Ovary (tissue), 10 donors: ENCODE measurements at places on chromosomes 13 and 19. TPM values are rescaled to one million over a fixed set of nuclear protein-coding genes. Genes with fewer than 3 reads are reported as not detected.

- no peak for DNase-seq
- no peaks in the 10 kb centered on the region for H3K27me3 ChIP-seq
- no peak overlapping the region for H3K4me3 ChIP-seq
- no peaks in the 10 kb centered on the region for H3K4me1 ChIP-seq
- no peaks in the 10 kb centered on the region for H3K36me3 ChIP-seq
Observed at GRCh38 chr13:50213526-50213925, 198.3 kb downstream of the KCNRG start.

GRCh38 chr13:102141625-102142472 is 260.0 kb downstream of the FGF14 start:
- no peaks in the 10 kb centered on the region for H3K27me3 ChIP-seq
- H3K36me3 ChIP-seq: no peaks in the 10 kb centered on the region
- no peak for DNase-seq
- no peaks in the 10 kb centered on the region for H3K4me1 ChIP-seq
- H3K4me3 ChIP-seq: no peak overlapping the region

GRCh38 chr13:80509264-80509663 is 168.3 kb upstream of the SPRY2 start:
- DNase-seq: no peak
- H3K4me3 ChIP-seq: no peak overlapping the region
- no peaks in the 10 kb centered on the region for H3K27me3 ChIP-seq
- no peaks in the 10 kb centered on the region for H3K4me1 ChIP-seq

- H3K4me3 ChIP-seq: no peak overlapping the region
- no peak overlapping the region for H3K27ac ChIP-seq
- H3K4me1 ChIP-seq: no peaks in the 10 kb centered on the region
- DNase-seq: no peak
- no peaks in the 10 kb centered on the region for H3K36me3 ChIP-seq
- no peaks in the 10 kb centered on the region for H3K27me3 ChIP-seq
Observed at GRCh38 chr13:46320821-46321220, 66.2 kb downstream of the RUBCNL start.

DNA sequence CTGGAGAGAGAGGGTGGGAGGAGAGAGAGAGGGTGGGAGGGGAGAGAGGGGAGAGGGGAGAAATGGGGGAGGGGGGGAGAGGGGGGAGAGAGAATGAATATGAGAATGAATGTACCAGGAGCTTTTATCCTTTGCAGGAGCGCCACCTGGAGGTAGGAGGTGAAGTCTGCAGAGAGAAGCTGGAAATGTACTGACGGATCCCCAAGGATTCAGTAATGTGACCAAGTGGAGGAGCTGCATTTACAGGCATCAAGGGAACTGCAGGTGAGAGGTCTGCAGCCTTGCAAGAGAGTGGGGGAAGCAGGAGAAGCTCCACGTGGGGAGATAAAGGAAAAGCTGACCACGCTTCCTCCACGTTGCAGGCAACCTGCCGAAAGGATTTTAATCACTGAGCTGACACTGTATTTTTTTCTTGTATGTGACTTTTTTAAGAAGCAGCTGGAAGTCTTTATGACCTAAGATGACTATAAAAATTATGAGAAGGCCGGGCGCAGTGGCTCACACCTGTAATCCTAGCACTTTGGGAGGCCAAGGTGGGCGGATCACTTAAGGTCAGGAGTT is 33.7 kb downstream of the VSTM1 start:
- H3K4me3 ChIP-seq: no peak overlapping the region
- no peaks in the 10 kb centered on the region for H3K4me1 ChIP-seq
- peak; percentile 28 for DNase-seq
- no peak overlapping the region for H3K27ac ChIP-seq
- H3K36me3 ChIP-seq: no peaks in the 10 kb centered on the region

DNA sequence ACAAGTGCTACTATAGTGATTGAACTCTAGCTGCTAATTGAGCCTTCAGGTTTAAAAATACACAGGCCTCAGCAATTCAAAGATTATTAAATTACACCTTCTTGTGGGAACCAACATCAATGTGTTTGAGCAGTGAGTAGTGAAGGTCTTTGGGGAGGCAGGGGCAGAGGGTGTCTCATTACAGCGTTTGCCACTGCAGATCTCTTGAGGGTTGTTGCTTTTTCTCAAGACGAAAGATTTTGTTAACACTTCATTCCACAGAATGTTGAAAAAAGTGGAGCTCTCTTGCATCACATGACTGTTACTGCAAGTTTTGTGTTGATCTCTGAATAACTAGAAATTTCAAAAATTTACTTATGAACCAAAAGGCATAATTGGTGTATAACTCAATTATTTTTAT is 253.6 kb downstream of the ATP8A2 start:
- H3K27ac ChIP-seq: no peak overlapping the region
- no peaks in the 10 kb centered on the region for H3K27me3 ChIP-seq
- no peak for DNase-seq
- no peaks in the 10 kb centered on the region for H3K36me3 ChIP-seq
- no peaks in the 10 kb centered on the region for H3K4me1 ChIP-seq

DNA sequence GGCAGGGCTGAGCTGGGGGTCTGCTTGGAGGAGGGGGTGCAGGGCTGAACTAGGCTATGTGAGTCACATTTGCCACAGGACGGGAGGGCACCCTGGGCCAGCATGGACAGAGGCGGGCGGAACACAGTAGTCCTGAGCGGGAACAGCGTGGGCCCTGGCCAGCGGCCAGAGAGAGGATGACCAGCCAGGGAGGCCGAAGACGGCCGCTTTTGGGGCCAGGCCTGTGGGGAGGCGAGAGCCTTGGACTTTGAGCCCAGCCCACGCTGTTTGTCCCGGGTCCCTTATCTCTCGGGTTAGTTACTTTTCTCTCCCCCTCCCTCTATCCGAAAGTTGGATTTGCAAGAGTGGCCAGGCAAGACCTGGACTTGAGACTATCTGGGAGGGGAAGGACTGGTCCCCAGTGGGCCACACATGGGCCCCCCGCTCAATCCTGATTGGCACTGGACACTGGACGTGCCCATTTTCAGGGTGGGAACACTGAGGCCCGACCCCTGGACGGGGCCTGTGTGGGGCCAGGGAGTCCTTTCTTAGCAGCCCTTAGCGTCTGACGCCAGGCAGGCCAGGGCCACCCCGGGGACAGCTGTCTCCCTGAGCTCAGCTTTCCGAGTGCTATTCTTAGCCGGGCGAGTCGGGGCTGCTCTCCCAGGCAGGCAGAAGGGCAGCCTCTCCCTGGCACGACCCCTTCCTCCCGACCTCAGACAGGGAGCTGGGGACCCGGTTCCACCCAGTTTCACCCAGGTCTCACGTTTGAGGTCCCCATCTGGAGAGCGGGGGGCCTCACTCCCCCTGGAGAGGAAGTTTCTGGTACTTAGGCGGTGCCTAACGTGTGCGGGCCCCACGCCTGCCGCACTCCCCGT is 833 bp downstream of the GAMT start:
- H3K4me1 ChIP-seq: peaks cover 16% of the 10 kb centered on the region
- no peaks in the 10 kb centered on the region for H3K36me3 ChIP-seq
- no peaks in the 10 kb centered on the region for H3K27me3 ChIP-seq
- DNase-seq: peak; percentile 84
- peak overlapping the region; percentile 50 for H3K4me3 ChIP-seq

- no peak overlapping the region for H3K4me3 ChIP-seq
- H3K27me3 ChIP-seq: no peaks in the 10 kb centered on the region
- H3K36me3 ChIP-seq: no peaks in the 10 kb centered on the region
- no peak for DNase-seq
- H3K27ac ChIP-seq: no peak overlapping the region
Observed at GRCh38 chr13:25770601-25771000, 281.2 kb downstream of the SHISA2 start.

DNA sequence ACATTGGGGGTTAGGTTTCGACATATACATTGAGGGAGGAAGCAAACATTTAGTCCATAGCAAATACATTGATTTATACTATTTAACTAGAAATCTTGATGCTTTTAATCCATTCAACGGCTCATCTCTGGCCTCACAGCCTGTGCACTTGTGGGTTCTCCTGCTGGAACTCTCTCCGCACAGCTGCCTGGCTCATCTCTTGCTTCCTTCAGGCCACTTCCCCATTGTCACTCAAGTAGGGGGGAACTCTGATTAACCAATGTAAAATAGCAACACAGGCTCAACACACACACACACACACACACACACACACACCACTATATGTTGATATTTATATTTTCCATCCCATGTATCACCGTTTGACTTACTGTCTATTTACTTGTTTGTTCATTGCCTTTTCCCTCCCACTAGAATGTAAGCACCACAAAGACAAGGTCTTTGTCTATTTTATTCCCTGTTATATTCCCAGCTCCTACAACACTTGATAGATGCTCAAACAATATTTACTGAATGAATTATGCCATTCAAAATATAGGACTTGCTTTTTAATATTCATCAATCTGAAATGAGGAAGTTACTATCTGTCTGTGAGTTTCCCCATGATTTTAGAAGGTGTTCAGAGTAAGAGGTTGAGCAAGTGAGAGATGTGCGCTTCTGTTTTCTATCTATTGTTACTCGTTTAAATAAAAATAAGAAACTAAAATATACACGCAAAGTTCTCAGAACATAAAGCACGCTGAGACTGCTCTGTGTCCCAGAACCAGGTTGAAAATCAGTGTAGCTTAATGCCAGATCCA is 29.8 kb upstream of the PABPC3 start:
- no peak overlapping the region for H3K4me3 ChIP-seq
- no peak for DNase-seq
- no peaks in the 10 kb centered on the region for H3K4me1 ChIP-seq
- H3K36me3 ChIP-seq: no peaks in the 10 kb centered on the region
- no peak overlapping the region for H3K27ac ChIP-seq
- H3K27me3 ChIP-seq: no peaks in the 10 kb centered on the region

- H3K27me3 ChIP-seq: no peaks in the 10 kb centered on the region
- H3K4me3 ChIP-seq: no peak overlapping the region
- no peak overlapping the region for H3K27ac ChIP-seq
Observed at GRCh38 chr19:57816652-57817051, 1.9 kb upstream of the ZNF552 start.

GRCh38 chr19:41706741-41707501 is 1.5 kb upstream of the CEACAM5 start:
- no peak overlapping the region for H3K4me3 ChIP-seq
- DNase-seq: no peak
- no peaks in the 10 kb centered on the region for H3K4me1 ChIP-seq
- H3K27ac ChIP-seq: no peak overlapping the region

GRCh38 chr19:28606269-28607032 is 606.5 kb downstream of the UQCRFS1 start:
- no peak overlapping the region for H3K27ac ChIP-seq
- H3K4me3 ChIP-seq: no peak overlapping the region

DNA sequence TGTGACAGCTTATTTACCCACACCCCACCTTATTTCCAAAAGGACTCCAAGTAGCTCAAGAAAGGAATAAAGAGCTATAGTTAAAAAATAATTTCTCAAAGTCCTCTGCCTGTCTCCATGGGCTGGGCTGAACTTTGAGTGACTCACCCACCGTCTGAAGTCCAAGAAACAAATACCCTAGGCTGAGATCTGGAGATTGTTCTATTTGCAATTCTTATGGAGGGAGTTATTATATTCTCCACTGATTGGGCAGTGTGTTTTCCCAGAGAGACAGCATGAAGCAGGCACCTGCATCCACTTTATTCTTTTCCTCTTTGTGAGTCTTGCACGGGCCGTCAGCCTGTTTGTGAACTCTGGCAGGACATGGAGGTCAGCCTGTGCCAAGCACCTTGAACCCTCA is 63.2 kb downstream of the SHISA2 start:
- no peak overlapping the region for H3K27ac ChIP-seq
- no peaks in the 10 kb centered on the region for H3K27me3 ChIP-seq
- H3K4me1 ChIP-seq: no peaks in the 10 kb centered on the region
- DNase-seq: no peak

- no peaks in the 10 kb centered on the region for H3K27me3 ChIP-seq
- DNase-seq: no peak
- H3K4me3 ChIP-seq: no peak overlapping the region
- no peak overlapping the region for H3K27ac ChIP-seq
- H3K36me3 ChIP-seq: no peaks in the 10 kb centered on the region
Observed at GRCh38 chr19:31154021-31154420, 195.2 kb downstream of the TSHZ3 start.

DNA sequence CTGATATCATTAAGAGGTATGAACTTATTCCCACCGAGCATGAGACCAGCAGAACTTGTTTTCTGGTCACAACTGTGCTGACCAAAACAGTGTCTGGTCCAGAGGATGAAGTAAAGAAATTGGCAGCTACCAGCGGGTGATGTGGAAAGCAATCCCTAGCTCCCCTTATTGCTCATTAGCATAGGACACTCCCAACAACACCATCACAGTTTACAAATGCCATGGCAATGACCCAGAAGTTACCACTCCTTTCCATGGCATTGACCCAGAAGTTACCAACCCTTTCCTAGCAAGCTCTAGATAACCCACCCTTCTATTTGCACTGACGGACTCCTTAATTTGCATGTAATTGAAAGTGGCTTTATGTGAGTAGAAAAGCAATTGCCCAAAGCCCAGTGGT is 1856.1 kb downstream of the OLFM4 start:
- no peaks in the 10 kb centered on the region for H3K36me3 ChIP-seq
- H3K4me1 ChIP-seq: no peaks in the 10 kb centered on the region
- H3K27ac ChIP-seq: no peak overlapping the region
- DNase-seq: no peak

- no peaks in the 10 kb centered on the region for H3K27me3 ChIP-seq
- no peaks in the 10 kb centered on the region for H3K4me1 ChIP-seq
- no peak overlapping the region for H3K27ac ChIP-seq
Observed at GRCh38 chr13:81275666-81276258, 934.8 kb upstream of the SPRY2 start.

- no peak for DNase-seq
- H3K27me3 ChIP-seq: no peaks in the 10 kb centered on the region
- no peak overlapping the region for H3K27ac ChIP-seq
- H3K4me3 ChIP-seq: no peak overlapping the region
- H3K4me1 ChIP-seq: no peaks in the 10 kb centered on the region
Observed at GRCh38 chr13:40776681-40777165, 5.7 kb upstream of the MRPS31 start.

DNA sequence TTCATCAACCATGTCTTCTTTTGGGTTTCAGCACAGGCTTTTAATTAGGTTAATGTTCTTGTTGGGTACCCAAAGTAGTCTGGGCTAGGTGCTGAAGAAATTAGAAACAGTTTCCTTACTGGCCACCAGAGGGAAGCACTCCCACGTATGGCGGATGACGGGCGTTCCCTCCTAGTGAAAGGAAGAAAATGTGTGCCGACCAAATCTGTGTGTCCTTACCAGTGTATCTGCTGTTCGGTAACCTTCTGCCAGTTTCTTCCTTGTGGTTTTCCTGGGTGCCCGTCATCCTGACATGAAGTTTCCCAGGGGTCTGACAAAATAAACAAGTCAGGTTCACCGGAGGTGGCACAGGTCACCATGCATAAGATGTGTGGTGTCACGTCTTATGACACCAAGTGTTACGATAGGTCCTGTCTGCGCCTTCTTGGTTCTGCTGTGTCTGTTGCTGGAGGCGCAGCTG is 6.0 kb upstream of the WDR88 start:
- H3K27me3 ChIP-seq: no peaks in the 10 kb centered on the region
- no peaks in the 10 kb centered on the region for H3K36me3 ChIP-seq
- H3K4me3 ChIP-seq: no peak overlapping the region
- no peaks in the 10 kb centered on the region for H3K4me1 ChIP-seq
- no peak overlapping the region for H3K27ac ChIP-seq

The SRRM5 gene
- total RNA-seq: 0.11 TPM

The RBM26 gene
- total RNA-seq: 51.7 TPM

The PKN1 gene
- 88.4 TPM for total RNA-seq

The ZNF534 gene
- 0.91 TPM for total RNA-seq

The RANBP3 gene
- total RNA-seq: 67.9 TPM

The ZNF30 gene
- total RNA-seq: 2.6 TPM

The PSG6 gene
- total RNA-seq: not detected

The CD37 gene
- total RNA-seq: 1.5 TPM

The DHDH gene
- total RNA-seq: not detected

The SULT2B1 gene
- total RNA-seq: not detected
